ENCODE measurements at places on chromosomes 11 and 22.
A peak's percentile ranks its signal among the peaks of the same experiment; 100 is the strongest.

DNA sequence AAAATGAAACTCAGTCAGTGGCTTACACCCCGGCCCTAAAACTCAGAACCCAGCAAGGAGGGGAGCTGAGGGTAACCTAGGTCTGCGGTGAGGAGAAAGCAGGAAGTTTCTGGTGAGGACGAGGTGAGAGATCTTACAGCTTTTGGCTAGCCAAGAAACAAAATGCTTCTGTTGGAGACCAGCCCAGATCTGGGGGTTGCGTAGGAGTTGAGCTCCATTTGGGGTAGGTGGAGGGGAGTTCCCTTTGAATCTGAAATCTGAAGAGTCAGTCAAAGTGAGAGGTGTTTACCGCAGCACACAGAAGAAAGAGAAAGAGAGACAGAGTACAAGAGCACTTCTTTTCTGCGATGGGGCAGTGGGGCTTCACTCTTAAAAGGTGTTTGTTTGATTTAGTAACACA is 29.6 kb downstream of the EHF start:
- no peak for DNase-seq

GRCh38 chr11:71449596-71449995 is 1.4 kb upstream of the DHCR7 start:
- DNase-seq = peak; percentile 35

DNA sequence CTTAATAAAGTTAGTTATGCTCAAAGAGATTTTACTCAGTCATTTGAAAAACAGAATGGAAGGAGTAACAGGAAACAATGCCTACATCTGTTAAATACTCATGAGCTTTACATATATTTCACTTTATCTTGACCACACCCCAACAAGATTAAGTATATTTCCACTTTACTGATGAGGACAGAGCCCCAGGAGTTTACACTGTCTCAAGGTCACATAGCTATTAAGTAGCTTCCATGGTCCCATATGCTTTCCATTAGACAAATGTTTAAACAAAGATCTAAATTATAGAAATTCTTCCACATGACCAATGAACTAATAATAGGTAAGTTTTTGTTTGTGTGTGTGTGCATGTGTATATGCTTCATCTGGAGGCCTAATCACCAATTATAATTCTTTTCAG is 30.2 kb downstream of the MRTFA start:
- DNase-seq = no peak

GRCh38 chr11:121151207-121151688 is 50.2 kb downstream of the TECTA start:
- DNase-seq = no peak

DNA sequence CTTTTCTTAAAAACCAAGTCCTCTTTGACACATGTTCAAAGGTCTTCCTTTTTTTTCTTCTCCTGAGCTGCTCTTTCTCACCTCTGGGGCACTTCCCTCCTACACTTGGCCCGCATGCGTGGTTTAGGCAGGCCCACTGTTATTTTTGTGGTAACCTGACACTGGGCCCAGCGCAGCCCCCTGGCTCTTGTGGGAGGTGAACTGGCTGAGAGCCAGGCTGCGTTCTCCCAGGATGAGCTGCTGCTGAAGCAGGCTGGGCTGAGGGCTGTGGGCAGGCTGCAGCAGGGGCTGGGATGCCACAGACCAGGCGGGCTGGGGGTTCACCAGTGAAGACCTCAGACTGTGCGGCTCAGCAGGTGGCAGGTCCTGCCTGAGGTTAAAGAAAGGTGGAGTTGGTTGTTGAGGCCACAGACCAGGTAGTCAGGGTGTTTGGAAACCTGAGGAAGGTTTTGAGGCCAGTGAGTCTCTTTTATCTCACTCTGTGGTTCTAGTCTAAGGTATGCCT is 72.4 kb downstream of the TEAD1 start:
- DNase-seq = no peak

DNA sequence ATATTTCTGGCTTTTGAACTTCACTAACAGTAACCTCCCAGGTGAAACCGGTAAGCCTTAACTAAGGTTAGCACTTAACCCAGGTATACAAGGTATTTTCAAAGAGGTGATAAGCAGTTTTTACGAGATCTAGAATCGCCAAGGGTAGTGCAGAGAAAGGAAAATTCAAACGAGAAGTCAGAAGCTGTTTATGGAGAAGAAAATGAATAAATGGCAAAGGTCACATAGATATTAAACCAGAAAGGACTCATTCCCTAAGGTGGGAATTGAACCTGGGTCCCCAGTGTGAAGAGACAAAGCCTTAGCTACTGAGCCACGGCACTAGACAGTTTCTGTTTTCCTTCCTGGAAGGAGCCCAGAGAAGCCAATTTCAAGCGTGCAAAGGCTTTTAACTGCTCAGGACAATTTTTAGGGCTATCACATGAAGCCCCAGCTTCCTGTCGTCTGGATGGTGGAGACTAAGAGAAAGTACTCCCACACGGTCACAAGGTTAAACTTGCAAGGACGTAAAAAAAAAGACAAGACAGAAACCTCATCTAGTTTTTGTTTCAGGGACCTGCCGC is 5.7 kb upstream of the C1QTNF6 start:
- DNase-seq = peak; percentile 78

DNA sequence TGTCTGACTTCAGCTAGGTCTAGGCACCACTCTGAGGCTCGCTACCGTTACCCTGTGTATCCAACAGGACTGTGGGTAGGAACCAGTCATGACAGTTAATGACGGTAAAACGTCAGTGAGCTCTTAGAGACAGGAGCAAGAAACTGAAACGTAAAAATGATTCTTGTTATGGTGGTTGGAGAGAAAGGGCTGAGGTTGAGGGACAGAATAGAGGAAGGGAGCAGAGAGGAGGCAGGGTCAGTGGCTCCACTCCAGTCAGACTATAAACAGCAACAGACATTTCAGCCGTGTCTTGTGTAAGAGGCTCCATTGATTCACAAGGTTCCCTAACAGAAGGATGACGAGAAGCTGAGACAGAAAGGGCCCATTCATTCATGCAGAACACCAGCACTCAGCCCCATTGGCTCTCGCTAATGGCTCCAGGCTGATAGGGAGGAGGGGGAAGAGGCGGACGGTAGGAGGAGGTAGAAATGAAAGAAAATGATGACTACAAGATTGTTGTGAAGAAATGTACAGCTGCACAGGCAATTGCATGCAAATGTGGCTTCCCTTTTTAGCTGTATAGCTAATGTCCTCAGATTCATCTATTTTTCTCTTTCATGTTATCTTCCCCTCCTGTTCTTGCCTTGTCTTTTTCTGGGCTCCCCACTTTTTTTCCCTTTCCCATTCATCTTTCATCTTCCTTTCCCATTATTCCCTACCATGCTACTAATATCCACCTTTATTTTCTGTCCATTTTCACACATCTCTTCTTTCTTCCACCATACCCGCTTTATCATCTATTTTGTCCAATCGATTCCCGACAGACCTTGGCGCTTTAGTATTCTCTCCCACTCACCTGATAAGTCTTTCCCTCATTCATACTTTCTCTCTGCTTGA is 34.3 kb downstream of the ETS1 start:
- DNase-seq = peak; percentile 98

DNA sequence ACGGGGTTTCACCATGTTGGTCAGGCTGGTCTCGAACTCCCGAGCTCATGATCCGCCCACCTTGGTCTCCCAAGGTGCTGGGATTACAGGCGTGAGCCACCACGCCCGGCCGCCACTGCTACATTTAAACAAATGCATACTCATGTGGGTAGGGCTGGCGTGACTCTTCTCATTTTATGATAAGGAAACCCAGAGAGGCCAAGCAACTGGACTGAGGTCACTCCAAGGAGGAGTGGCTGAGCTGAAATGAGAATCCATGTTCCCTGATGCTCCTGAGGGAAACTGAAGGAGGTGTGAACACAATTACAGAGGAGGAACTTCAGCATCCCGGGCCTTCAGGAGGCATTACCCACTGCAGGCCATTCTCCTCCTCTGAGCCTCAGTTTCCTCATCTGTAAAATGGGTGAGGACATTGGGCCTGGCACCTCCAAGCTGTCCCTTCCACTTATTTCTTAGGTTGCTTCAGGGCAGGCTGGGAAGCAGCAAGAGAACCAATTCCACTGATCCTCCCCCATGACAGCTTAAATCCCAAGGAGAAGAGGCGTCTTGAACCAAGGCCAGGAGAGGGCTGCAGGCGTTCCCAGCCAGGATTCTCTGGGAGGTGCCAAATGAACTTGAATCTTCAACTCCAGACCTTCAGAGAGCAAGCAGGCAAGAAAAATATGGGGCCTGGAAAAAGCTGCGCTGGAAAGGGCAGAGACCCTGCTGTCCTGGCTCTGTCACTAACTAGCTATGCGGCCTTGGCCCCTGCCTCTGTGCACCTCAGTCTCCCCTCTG is 2.9 kb downstream of the TST start:
- DNase-seq = no peak

- no peak for DNase-seq
Measured at GRCh38 chr11:46983598-46983997, 47.0 kb downstream of the CSTPP1 start.

DNA sequence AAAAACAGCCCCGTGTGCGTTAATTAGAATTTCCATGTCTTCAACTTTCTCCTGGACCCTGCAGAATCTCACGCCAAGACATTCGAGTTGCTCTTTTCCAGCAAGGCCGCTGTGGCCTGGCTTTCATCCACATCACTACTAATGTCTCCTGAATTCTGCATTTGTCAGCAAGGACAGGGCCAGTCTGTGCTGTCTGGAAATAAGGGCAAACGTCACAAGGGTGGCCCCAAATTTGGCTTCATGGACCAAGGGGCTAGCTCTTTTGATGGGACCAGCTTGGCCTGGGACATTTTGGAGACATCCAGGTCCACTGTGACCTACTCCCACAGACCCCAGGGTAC is 33.4 kb downstream of the KCNQ1OT1 start:
- DNase-seq = no peak

GRCh38 chr11:110065189-110065588 is 28.0 kb upstream of the ZC3H12C start:
- DNase-seq = no peak

- DNase-seq = no peak
Measured at GRCh38 chr22:37420686-37421467, 6.4 kb downstream of the ELFN2 start.

DNA sequence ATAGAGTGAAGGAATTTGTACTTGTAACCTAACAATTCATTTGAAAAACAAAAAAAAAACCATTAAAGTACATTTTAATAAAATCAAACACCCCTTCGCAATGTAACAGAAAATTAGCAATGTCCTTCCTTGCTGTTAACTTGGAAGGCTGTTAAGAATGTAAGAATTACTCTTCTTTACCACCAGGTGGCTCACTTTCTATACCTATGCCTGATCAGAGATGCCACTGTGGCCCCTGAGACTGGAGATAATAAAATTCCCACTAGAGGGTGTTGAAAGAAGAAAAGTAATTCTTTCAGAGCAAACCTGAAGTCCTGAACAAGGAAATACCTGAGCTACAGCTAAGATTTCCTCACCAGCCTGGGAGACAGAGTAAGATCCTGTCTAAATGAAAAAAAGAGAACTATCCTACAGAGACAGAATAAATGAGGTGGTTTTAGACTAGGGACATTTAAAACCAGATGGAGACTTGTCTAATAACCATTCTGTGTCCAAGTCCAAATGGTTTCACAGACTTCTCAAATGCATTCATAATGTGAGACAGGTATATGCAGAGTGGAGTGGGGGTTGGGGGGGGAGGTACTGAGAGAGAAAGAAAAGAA is 1089.3 kb downstream of the FAM181B start:
- peak; percentile 75 for DNase-seq

- DNase-seq = peak; percentile 93
Measured at GRCh38 chr22:42344361-42344905, 74.0 kb upstream of the TCF20 start.

DNA sequence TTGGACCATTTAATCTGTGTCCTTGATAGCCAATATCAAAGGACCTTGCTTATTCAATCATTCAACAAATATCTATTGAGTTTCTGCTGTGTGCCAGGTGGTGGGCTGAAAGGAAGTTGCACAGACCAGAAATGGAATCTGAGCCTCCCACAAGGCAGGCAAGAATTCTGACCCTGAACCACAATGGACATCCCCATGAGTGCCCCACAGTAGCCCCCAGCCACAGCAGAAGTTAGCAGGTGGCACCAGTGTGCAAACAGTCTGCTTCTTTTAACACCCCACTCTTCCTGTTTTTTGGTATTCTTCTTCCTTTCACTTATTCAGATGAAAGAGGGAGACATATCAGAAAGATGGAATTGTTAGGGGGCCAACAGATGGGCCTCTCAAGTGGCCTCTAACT is 12.2 kb upstream of the SERPING1 start:
- no peak for DNase-seq

DNA sequence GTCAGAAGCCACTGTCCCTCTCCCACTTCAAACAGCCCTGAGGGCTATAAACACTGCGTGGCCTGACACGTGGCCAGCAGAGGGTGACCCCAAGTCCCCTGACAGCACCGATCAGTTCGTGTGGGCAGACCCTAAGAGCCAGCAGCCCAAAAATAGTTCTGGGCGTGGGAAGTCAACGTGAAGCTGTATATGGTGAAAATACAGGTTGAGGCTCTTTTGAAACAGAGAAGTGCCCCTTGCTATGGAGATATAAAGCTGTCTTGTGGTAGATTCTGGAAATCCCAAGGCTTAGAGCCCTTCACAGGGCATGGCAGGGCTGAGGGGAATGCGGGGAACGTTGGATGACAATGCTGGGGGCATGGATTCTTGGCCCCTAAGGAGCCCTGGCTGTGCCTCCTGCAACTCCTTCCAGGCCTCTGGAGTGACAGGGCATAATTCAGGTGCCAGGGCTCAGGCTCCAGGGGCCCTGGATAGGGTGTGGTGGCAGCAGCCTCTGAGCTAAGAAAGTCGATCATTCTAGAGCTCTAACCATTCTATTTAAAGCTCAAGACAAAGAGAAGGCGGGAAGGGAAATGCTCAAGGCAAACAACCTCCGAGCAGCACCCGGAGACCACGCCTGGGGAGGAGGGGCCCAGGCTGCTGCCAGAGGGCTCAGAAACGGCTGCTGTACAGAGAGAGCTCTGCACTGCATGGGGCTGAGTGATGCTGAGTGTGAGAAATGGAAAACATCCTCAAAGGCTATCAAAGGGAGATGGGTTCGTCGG is 60.4 kb upstream of the CD5 start:
- peak; percentile 59 for DNase-seq

- no peak for DNase-seq
Measured at GRCh38 chr11:46491661-46492330, 100.2 kb upstream of the CHRM4 start.

DNA sequence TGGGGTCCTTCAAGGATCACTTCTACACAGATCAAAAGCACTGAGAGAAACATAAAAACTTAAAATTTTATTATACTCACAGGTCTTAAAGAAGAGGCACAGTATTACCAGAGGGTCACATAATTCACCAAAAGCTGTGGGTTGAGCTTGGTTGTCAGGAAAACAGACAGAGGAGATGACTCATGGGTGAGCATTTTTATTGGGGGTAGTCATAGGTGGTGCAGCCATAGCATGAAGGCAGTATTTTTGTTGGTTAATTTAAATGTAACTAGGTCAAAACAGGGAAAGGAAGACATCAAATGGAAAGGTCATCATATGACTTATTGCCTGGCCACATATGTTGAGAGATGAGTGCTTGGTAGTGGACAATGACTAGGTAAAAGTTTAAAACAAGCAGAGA is 24.2 kb downstream of the OR5B17 start:
- DNase-seq = no peak

- DNase-seq = no peak
Measured at GRCh38 chr11:119688356-119688755, 40.6 kb downstream of the NECTIN1 start.

- no peak for DNase-seq
Measured at GRCh38 chr11:9851366-9851765, 187.5 kb downstream of the SWAP70 start.
